Stimulated activated CD8-positive, alpha-beta memory T cell treated with anti-CD3 and anti-CD28 coated beads, Interleukin-7, amount 100 ng/mL, for 1 hour (primary cell): ENCODE measurements at places on chromosomes 6 and 20.

GRCh38 chr6:141744194-141744925 lies 388.4 kb upstream of the GJE1 start:
- no peak for DNase-seq

DNA sequence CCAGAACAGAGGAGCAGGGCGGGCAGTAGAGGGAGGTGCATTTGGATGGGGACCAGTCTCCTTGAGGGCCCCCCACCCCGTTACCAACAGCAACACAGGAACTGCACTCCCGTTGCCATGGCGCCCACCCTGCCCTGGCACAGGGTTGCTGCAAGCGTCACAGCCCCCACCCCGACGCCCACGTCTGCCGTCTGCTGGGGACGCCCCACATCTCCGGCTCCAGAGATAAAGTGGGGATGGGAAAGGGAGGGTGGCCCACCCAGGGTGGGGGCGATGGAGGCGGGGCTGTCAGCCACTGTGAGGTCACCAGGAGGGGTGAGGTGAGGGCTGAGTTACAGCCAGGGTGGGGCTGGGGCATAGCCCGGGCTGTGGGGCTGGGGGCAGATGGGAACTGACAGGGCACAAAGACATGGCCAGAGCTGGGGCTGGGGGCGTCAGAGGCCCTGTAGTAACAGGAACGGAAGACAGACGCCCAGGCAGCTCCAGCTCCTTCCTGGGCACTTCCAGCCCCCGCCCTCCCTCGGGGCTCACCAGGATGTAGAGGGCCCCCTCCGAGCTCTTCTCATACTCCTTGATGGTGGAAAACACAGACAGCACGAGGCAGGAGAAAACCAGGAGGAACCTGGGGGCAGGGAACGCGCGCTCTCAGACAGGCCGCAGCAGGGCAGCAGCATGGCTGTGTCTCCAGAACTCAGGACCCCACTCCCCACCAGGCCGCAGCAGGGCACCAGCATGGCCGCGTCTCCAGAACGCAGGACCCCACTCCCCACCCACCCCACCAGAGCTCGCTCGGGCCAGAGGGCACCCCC lies 26.0 kb downstream of the KCNQ2 start:
- no peak for DNase-seq

DNA sequence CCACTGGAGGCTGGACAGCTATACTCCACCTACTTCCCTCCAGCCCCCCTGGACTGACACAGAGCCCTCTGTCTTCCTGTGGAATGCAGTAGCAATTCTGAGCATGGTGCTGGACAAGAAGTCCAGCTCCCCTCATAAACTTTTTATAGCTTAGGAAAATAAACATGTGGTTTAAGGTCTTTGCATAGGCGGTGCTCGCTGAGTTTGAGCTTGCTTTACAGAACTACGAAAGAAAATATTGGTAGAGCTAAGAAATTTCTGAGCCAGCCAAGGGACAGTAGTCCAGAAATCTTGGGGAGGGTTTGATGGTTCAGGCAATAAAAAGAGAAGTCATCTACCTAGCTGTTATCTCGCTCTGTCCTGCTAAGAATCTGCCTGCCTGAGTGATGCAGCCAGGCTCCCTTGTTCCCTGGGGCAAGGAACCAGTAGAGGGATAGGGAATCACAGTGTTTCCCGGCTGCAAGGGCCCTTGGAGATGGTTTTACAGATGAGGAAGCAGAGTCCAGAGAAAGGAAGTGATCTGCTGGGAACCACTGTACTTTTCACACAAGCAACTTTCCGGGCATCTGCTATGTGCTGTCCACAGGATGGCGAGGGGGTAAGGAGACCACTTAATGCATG lies 343.4 kb downstream of the CDC5L start:
- DNase-seq, result no peak

- no peak for DNase-seq
These were observed 12.0 kb upstream of the MRPS10 start for GRCh38 chr6:42229506-42230119.

DNA sequence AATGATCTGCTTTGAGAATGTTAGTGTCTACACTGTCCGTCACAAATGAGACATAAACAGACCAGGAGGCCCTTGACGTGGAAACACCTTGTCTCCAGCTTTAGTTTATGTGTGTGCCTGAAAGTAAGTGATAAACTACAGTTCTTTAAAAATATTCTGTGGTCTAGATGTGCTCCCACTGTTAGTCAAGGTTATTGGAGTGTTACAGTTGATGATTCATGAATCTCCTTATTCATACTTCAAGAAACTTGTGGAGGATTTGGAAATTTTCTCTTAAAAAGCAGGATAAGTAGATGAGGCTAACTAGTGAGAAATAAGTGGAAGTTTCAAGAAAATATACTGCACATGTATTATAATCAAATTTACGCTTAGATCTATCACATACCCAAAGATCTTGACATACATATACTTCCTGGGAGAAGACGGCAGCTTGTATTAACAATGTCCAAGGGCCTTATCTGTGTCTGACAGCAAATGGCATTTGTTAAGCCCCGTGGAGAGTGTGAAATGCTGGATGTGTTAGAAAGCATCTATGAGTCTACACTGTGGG lies 90.5 kb upstream of the MBOAT1 start:
- no peak for DNase-seq

GRCh38 chr20:35339007-35339406 lies 46.8 kb upstream of the FAM83C start:
- no peak for DNase-seq

DNA sequence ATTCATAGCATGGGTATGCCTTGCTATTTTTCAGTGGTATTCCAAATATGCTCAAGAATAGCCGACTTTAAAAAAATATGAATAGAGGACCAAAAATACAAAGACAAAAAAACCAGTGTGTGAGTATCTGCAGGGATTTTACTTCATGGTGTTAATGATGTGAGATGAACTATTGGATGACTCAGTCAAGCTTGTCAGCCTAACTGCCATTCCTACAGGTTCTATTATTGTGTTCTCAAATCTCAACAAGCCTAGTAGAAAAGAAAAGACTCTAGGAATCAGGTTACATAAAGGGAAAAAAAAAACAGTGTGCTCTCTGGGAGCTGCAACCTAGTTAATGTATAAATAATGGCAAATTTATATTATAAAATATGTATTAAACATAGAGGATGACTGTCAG lies 588.4 kb upstream of the BTBD3 start:
- no peak for DNase-seq

DNA sequence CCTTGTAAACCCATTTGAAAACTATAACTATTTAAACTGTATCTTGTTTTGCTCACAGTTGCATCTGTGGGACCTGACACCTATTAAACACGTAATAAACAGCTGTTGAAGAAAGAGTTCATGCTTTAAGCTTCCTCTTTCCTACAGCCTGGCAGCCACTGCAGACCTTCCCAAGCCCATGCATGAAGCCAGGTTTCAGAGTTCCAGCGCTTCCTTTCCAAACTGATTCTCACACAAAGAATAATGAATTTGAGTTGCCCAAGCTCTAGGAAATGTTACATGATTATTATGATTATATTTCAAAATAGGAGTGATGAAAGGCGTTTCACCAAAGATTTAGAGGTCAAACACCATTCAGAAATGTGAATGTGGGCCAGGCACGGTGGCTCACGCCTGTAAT lies 3.7 kb downstream of the AGPAT4 start:
- DNase-seq, result no peak
